ENCODE measurements at places on chromosomes 5 and 9.
A peak's percentile ranks its signal among the peaks of the same experiment; 100 is the strongest.

DNA sequence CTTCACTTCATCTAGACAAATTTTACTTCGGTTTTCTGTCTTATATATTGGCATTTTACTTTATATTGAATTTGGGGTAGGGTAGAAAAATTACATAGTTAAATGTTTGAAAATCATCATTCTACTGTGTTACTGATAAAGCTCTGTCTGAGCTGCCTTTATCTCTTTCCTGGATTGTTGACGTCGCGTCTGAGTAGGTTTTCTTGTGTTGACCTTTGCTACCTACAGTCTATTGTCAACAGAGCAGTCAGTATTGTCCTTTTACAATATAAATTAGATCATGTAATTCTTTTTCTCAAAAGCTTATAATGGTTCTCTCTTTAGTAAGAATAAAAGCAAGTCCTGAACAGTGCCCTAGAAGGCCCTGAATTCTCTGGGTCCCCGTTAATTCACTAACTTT, 128.2 kb downstream of the HACD4 start:
- DNase-seq, result no peak

DNA sequence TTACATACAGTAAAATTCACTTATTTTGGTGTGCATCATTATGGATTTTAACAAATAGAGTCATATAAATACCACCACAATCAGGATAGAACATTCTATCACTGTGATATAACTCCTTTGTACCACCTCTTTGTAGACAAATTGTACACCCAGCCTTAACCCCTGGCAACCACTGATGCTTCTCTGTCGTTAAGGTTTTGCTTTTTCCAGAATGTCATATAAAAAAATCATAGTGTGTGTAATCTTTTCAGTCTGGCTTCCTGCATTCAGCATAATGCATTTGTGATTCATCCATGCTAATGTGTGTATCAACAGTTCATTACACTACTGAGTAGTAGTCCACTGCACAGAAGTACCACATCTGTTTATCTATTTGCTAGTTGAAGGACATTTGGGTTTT, 81.2 kb downstream of the ARSB start:
- peak; percentile 39 for DNase-seq

GRCh38 chr9:109063760-109064159, 50.5 kb upstream of the CTNNAL1 start:
- DNase-seq, result peak; percentile 55

DNA sequence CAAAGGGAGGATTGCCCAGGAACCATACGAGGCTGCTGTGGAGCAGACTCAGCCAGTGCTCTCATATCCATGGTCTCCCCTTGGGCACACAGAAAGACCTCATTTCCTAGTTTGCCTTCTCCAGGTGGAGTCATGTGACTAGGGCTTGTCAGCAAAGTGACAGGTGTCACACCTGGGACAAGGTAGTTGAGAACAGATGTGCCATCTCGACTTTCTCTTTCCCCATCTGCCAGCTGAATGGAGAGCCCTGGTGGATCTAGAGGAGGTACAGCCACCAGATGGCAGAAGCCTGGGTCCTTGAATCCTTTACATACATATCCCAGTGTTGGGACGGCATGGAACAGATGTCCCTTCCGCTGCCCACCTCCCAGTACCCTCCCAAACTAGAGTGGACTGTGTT, 42.9 kb upstream of the ALDOB start:
- DNase-seq, result no peak

DNA sequence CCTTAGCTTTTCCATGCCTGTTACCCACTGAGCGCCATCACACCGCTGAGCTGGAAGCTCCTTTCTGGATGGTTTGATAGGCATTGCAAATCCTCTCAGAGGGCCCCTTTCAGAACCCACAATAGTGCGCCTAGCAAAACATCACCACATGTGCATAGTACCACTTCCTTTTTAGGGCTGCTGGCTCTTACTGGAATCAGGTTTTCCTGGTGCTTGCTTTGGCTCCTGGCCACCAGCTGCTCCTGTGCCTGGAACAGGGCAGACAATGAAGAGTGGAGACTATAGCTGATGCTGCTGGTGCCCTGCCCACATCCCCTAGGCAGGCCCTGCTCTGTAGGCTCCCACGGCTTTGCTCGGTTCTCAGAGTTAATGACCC, 163.6 kb upstream of the SEMA6A start:
- no peak for DNase-seq

- DNase-seq, result no peak
These were observed 212.7 kb downstream of the ESM1 start for GRCh38 chr5:54772684-54773083.

- DNase-seq, result no peak
These were observed 698.0 kb upstream of the MEF2C start for GRCh38 chr5:89580976-89581375.

DNA sequence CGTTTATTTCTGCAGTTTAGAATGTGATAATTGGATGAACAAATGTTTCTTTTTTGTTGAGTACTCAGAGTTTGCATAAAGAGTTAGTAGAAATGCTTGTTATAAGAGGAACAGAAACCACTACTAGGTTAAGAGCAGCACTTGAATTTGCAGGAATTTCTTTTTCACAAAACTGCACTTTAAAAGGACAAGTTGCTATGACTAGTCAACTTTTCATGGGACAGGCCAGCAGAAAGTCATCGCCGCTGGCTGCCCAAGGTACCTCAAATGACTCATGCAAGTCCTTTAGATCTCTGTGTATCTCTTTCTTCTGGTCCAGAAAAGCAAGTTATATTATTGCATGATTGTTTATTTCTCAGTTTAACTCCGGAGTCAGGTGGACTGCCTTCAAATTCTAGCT, 97.3 kb upstream of the HMHB1 start:
- no peak for DNase-seq

DNA sequence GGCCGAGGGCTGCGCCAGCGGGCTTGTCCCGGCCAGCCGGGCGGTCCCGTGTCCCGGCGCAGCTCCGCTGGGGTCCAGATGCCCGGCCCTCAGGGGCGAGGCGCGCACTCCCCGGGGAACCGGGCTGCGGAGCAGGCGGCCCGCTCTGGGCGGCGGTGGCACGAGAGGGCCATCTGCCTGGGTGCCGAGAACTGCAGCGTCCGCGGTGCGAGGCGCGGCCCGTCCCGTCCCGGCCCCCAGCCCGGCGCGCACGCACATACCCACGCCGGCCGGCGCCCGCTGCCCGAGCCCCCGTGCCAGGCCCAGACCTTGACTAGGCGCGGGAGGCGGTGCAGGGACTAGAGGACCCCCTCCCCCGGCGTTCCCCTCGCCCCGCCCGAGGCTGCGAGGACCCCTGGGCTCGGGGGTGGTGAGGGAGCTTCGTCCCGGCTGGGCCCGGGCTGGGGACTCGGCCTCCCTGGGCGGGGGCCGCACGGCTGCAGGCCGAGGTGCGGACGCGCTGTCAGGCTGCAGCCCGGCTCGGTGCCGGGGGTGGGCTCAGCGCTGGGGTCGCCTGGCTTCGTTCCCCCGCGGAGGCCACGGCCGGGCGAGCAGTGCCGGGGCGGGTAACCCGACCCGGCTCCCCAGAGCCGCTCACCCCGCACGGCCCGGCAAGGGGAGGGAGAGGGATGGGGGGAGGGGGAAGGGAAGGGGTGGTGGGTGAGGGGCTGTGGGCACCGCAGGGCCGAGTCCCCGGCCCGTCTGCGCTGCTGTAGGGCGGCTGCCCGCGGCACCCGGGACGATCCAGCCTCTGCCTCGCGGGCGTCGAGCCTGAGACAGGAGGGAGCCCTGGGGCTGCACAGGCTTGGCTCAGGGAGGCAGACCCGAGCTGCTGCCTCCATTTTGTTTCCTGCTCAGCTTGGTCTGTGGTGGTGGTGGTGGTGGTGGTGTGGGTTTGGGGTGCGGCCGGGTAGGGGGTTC, 1.2 kb upstream of the NSD1 start:
- peak; percentile 43 for DNase-seq

GRCh38 chr5:159486836-159487235, 156.5 kb upstream of the IL12B start:
- no peak for DNase-seq

DNA sequence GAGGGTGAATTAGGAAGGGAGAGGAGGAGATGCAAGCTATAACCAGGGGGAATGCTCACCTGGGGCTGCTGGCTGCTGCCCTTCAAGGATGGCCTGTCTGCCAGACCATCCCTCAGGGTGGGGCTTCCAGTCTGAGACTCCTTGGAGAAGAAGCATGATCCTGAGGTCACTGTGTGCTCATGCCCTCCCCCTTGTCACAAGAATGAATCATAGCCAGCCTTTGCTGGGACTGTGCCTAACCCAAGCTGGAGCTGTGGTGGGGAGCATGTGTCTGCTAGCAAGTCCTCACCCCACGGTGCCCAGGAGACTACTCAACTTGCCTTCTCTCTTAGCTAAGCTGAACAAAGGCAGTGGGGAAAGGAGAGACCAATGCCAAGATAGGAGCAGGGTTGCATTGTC, 463.6 kb downstream of the SPOCK1 start:
- DNase-seq, result no peak

GRCh38 chr9:124411514-124412227, 3.6 kb downstream of the PSMB7 start:
- peak; percentile 92 for DNase-seq

GRCh38 chr5:1470762-1471211, 25.5 kb upstream of the SLC6A3 start:
- no peak for DNase-seq
